ENCODE measurements at places on chromosomes 1 and 21. TPM values are rescaled to one million over a fixed set of nuclear protein-coding genes. Genes with fewer than 3 reads are reported as not detected.
A peak's percentile ranks its signal among the peaks of the same experiment; 100 is the strongest.

GRCh38 chr21:33552093-33552998 lies 9.5 kb downstream of the SON start:
- no peak for DNase-seq

DNA sequence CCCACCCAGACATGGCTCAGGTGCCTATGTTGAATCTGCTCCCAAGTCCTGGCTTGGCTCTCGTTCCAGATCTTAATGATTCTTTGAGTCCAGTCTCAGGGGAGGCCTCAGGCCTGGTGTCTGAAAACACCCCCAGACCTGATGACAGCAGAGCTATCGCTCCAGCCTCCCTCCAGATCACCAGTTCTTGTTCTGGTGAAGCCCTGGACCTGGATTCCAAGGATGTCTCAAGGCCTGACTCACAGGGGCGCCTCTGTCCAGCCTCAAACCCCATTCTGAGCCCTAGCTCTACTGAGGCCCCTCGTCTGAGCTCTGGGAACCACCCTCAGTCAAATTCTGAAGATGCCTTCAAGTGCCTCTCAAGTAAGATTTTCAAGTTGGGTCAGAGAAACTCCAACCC lies 11.4 kb downstream of the MROH7 start:
- no peak for DNase-seq

DNA sequence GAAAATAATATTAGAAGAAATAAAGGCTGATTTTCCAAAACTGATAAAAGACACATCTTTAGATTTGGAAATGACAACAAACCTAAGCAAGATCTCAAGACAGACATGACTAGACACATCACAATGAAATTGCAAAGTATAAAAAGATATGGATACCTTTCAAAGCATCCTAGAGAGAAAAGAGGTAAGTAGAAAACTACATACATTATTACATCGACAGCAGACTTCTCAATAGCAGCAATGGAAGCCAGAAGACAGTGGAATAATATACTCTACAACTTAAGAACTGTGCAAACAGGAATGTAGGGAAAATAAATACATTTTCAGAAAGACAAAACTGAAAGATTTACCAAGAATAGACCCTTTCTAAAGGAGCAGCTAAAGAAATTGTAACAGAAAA lies 50.2 kb downstream of the DENND1B start:
- no peak for DNase-seq

DNA sequence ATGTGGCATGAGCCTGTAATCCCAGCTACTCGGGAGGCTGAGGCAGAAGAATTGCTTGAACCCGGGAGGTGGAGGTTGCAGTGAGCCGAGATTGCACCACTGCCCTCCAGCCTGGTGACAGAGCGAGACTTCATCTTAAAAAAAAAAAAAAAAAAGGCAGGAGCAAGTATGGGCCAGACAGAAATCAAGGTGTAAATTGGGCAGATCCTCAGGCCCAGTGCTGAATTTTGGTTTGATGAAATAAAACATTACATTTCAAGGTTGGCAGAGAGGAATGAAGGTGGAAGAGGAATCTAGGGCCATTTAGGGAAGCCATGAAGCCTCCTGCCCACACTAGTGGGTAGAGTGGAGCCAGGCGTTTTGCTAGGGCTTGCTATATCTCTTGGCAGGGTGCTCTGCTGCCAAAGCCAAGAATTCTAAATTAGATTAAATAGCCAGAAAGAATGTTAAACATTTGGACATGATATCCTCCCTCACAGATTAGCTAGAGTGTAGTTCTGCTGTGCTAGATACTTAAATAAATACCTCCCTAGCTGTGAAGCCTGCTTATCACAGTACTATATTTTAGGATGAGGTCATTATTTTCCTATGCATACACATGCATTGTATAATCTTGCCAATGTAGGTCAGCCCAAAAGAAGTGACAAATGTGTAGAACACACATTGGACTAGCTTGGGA lies 16.6 kb upstream of the LGALS8 start:
- no peak for DNase-seq

DNA sequence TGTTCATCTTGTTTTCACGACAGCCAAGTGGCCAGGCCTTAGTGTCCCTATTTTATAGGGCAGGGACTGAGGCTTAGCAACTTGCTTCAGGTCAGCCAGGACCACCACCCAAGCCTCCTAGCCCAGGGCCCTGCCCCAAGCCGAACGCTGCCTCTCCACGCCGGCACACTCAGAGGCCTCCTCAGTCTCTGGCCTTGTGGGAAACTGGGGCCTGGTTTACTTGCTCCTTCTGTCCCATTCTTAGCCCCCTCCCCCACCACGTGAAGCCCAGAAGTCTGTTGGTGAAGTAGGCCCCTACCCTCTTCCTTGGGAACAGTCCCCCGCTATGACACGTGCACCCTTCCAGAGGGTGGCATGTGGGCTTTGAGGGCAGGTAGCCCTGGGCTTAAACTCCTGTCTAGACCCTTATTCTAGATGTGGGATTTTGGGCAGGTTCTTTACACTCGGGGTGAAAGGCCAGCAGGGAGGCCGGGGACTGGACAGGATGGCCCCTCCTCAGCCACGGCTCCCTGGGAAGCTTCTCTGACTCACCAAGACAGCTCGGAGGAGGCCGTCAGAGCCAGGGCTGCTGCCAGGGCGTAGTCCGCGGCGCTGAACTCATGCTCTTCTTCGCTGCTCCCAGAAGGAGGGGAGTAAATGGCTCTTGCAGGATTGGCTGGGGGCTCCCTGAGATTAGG lies 4.3 kb downstream of the MYOM3 start:
- DNase-seq, result peak; percentile 52

GRCh38 chr1:53376041-53376461 lies 48.2 kb upstream of the LRP8 start:
- DNase-seq, result no peak

DNA sequence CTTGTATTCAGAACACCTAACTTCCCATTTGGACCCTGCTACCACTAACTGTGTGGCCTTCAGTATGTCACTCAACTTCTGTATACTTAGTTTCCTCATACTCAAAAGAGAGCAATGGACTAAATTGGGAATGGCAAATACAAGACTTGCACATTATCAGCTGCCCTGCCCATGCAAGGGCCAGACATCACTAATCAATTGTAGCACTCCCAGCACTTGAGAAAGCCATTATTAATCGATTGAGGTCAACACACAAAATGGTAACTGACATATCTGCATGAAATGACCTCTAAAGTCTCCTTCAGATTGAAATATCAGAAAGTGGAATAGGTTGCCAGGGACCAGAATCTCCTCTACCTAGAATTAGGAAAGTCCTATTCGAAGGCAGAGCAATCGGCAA lies 59.2 kb downstream of the MT1HL1 start:
- no peak for DNase-seq

DNA sequence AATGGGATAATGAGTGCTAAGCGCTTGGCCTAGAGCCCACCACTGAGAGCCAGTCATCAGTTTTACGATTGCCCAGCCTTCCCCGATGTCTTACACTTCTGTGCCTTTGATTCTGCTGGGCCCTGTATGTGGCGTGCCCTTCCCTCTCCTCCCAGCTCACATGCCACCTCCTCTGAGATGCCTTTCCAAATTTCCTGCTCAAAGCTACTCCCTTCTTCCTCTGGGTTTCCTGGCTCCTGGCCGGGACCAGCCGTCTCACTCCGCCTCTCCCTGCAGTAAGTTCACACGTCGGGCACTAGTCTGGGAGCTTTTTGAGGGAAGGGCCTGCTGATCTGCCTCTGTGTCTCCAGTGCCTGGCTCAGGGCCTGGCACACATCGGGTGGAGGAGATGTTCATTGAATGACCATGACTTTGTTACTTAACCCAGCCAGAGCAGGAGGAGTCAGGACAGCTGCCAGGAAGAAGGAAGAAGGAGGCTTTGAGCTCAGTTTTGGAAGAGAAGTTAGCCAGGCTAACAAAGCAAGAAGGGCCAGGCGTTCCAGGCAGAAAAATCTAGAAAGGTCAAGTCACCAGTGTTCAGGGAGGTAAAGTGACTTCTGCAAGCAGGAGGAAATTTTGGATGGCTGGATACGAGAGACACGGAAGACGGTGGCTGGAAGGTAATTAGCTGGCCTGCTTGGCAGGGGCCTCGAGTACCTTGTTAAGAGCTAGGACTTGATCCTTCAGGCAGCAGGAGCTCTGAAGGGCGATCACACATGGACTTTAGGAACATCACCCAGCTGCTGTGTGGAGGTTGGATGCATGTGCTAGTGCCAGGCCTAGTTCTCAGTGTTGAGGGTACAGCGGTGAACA lies 63.6 kb downstream of the EPHB2 start:
- peak; percentile 21 for DNase-seq

GRCh38 chr1:107648071-107648470 lies 316.9 kb downstream of the VAV3 start:
- DNase-seq, result no peak

DNA sequence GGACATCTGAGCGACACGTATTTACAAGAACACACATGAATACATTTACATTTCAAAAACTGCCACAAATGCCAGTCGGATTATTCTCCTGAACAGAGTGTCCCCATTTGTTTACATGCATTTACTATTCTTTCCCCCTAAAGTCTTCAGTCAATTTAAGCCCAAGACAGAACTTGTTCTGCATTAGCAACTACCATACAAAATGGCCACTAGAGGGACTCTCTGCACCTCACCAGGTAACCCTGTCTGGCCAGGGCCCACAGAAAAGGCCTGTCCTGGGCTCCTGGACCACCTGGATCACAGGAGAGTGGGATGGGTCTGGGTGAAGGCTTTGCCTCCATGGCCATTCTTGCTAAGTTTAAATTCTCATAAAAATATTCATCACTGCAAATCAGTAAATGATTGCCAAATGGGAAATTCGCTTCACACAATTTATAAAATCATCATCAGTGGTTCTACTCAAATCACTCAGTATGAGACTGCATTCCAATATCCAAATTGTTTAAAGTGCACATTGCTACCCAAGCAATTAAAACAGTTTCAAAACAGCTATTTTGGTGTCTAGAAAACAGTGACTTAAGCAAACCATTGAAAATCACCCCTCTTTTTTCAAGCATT lies 12.5 kb upstream of the GUCA2A start:
- DNase-seq, result no peak

DNA sequence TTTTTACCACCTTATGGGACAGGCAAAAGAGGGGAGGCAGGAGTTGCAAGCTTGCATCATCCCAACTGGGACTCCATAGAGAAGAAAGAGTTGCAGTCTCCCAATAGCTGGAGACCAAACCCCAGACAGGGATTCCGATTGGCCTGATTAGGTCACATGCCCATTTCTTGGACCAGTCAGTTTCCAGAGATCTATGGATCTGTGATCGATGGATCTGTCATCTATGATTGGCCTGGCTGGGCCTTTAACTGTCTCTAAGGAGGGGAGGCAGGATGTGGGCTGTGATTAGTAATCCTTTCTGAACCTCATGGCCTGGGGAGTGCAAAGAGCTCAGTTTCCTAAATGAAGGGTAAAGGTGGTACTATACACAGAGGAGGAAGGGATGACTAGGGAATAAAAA lies 252.1 kb downstream of the MATN1 start:
- DNase-seq, result no peak

DNA sequence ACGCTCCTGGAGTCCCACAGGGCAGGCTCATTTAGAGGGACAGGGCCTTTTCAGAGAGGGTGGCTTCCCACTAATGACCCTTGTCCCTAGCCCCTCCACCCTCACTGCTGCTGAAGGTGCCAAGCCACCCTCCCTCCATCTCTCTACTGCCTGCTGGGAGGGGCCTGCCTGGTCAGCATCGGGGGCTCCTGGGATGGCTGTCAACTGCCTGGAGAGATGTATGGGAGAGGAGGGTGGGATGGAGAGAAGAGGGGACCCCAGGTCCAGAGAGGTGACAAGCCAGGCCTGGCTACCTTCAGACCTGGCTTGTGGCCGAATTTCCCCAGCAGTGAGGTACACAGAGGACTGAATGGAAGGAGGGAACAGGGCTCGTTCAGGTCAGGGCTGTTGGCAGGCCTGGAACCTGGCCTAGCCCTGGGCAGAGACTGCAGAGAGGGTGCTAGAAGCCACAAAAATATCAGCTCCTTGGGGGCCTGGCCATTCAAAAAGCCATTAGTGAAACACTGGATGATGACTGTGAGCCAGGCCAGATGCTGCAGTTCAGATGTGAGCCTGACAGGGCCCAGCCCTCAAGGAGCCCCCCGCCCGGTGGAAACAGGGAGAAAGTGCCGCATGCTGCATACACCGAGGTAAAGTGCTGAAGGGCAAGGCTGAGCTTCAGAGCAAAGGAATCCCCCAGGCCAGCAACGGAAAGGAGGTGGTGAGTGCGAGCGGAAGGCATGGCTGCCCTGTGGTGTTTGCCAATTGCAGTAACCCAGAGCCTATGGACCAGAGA lies 20.0 kb downstream of the MMEL1 start:
- DNase-seq, result no peak

GRCh38 chr1:145696630-145696960 lies 10.6 kb downstream of the PDZK1 start:
- no peak for DNase-seq

DNA sequence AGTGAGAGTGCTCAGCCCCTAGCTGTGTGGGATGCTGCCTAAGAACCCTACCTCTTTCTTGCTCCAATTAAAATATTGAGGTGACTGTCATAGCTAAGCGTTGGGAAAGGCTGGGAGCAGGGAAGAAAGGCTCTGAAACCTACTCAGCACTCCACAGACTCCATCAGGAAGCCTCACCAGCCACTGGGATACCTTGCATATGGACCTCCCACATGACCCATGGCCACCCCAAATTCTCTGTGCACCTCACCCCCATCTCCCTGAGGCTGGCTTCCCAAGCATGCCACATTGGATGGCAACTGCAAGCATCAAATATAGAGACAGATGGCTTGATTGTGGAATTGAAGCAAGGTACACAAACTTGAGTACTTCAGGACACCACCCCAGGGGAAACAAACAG lies 41.8 kb downstream of the FLVCR1 start:
- no peak for DNase-seq

GRCh38 chr1:207923121-207923520 lies 12.2 kb upstream of the CD34 start:
- DNase-seq, result no peak

DNA sequence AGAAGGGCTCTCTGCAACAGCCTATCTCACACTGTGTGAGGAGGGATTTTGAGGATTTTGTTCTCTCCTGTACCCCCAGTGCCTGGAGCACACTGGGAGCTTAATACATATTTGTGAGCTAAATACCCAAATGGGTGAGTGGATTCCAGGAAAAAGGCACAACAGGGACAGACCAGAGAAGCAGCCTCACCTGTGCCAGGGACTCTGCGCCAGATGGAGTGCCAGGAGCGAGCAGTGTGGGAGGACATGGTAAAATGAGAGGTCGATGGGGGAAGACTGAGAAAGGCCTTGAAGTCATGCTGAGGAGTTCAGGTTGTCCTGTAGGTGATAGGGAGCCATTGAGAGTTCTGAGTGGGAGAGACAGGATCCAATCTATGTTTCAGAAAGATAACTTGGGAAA lies 11.0 kb upstream of the KCNA2 start:
- no peak for DNase-seq

GRCh38 chr21:16279731-16280581 lies 550.2 kb downstream of the USP25 start:
- DNase-seq, result no peak

The IGSF5 gene
- not detected for total RNA-seq

The FAM110D gene
- 0.82 TPM for total RNA-seq

The HSD11B1 gene
- total RNA-seq, result not detected

The VPS72 gene
- 18.5 TPM for total RNA-seq

The CNIH3 gene
- not detected for total RNA-seq

The KRTAP22-1 gene
- not detected for total RNA-seq

The OR10X1 gene
- not detected for total RNA-seq

The ERICH3 gene
- not detected for total RNA-seq

The CEP85 gene
- 16.2 TPM for total RNA-seq

The VTCN1 gene
- total RNA-seq, result not detected

The FCRLB gene
- total RNA-seq, result not detected

The COA6 gene
- 21.6 TPM for total RNA-seq

Data from transverse colon (tissue), 4 donors.